Stomach (tissue), 19 donors: ENCODE measurements at places on chromosomes 1 and 21. TPM values are rescaled to one million over a fixed set of nuclear protein-coding genes. Genes with fewer than 3 reads are reported as not detected.
A peak's percentile ranks its signal among the peaks of the same experiment; 100 is the strongest.

GRCh38 chr21:33578214-33578613 is 10.3 kb downstream of the DONSON start:
- no peak overlapping the region for H3K27ac ChIP-seq
- no peak for DNase-seq
- no peak overlapping the region for H3K4me3 ChIP-seq
- peaks cover 55% of the 10 kb centered on the region for H3K36me3 ChIP-seq
- no peaks in the 10 kb centered on the region for H3K27me3 ChIP-seq
- peaks cover 21% of the 10 kb centered on the region for H3K4me1 ChIP-seq

DNA sequence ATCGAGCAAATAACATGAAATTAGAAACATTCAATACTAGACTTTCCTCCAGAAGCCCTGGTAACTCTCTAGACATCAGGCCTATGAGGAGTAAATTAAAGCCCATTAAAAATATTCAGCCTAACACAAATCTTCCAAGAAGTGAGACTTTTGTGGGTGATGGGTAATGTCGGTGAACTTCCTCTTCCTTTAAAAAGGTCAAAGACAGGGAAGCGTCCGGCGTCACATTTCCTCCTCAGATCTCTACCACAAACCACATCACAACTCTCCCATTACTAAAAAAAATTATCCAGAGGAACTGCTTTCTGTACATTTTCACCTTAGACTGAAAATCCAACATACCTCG is 1.4 kb downstream of the EIF4G3 start:
- DNase-seq: peak; percentile 49
- peaks cover 6% of the 10 kb centered on the region for H3K36me3 ChIP-seq
- no peaks in the 10 kb centered on the region for H3K27me3 ChIP-seq
- H3K4me3 ChIP-seq: peak overlapping the region; percentile 93

- no peak overlapping the region for H3K4me3 ChIP-seq
- H3K36me3 ChIP-seq: no peaks in the 10 kb centered on the region
- no peak overlapping the region for H3K27ac ChIP-seq
- H3K4me1 ChIP-seq: peaks cover 12% of the 10 kb centered on the region
Observed at GRCh38 chr1:204651843-204652421, 33.6 kb downstream of the LRRN2 start.

DNA sequence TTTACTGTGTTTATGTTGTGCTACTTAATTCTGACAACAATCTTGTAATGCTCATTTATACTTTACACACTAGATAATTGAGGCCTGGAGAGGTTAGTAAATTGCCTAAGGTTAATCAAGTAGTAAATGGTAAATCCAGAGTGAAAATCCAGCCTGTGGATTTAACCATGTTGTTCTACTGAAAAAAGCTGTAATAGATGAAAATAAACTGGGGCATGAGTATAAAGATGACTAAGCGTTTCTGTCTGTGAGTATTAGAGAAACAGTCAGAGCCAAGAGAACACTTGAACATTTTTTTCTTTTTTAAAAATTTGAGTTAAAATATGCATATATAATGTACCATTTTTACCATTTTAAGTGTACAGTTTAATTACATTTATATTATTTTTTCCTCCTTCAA is 47.9 kb upstream of the LEPR start:
- H3K4me1 ChIP-seq: no peaks in the 10 kb centered on the region
- no peaks in the 10 kb centered on the region for H3K36me3 ChIP-seq
- H3K27ac ChIP-seq: no peak overlapping the region
- H3K27me3 ChIP-seq: no peaks in the 10 kb centered on the region
- no peak for DNase-seq

GRCh38 chr1:199855580-199855979 is 171.9 kb upstream of the NR5A2 start:
- no peaks in the 10 kb centered on the region for H3K36me3 ChIP-seq
- no peak for DNase-seq
- no peaks in the 10 kb centered on the region for H3K27me3 ChIP-seq
- no peak overlapping the region for H3K27ac ChIP-seq
- no peaks in the 10 kb centered on the region for H3K4me1 ChIP-seq

DNA sequence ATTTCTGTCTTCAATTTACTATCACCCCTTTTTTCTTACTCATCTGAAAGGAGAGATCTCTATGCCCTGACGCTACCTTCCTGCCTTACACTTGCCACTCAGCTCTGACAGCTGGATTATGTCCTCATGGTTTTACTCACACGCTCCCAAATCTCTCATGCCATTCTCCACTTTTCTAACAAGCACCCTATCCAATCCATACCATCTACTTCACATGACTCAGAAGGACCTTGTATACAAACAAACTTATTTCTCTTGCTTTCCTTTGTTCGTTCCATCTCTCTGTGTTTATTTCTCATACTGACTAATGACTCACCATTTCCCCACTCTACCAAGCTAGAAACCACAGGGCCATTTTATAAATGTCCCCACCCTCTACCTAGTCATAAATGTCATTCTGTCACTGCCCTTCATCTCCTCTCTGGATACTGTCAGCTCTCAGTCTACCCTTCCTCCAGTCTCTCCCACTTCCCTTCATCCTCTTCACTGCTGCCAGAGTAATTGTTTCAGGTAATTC is 87.3 kb downstream of the USP24 start:
- no peaks in the 10 kb centered on the region for H3K27me3 ChIP-seq
- no peak overlapping the region for H3K4me3 ChIP-seq
- peaks cover 96% of the 10 kb centered on the region for H3K36me3 ChIP-seq
- H3K4me1 ChIP-seq: peaks cover 21% of the 10 kb centered on the region

GRCh38 chr1:6508816-6509189 is 17.3 kb upstream of the PLEKHG5 start:
- no peaks in the 10 kb centered on the region for H3K36me3 ChIP-seq
- H3K27me3 ChIP-seq: no peaks in the 10 kb centered on the region
- no peak overlapping the region for H3K27ac ChIP-seq
- H3K4me1 ChIP-seq: no peaks in the 10 kb centered on the region
- no peak for DNase-seq
- H3K4me3 ChIP-seq: no peak overlapping the region

DNA sequence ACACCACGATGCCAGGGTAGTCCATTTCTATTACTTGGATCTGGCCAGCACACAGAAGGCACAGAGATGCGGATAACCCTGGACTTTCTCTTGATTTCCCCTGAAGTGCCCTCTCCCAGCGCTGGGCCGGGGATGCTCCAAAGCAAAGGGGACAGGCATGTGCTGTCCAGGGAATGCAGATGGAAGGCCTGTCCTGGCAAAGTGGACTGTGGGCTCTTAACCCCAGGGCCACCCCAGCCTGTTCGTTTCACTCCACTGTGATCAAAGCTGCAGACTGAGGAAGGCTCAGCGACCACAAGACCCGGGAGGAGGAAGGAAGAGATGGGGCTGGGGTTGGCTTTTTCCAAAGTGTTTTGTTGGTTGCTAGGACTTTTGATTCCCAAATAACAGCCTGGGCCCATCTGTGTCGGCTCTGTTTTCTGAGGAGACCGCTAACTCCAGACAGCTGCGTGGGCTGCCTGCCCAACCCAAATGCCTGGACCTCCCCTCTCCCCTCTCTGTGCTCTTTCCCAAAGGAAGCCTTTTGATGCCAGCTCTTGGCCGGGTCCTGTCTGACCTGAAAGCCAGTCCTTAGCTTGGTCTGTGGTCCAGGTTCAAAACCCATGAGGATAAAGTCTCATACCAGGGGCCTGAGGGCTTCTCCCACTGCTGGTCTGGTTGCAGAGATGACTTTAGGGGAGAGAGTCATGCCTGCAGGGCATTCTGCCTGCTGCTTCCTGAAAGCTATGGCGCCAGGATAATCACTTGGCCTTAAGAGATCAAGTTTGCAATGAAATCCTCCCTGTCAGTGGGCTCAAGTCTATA is 119.6 kb upstream of the CD34 start:
- H3K4me3 ChIP-seq: no peak overlapping the region
- DNase-seq: no peak
- peak overlapping the region; percentile 81 for H3K27ac ChIP-seq
- no peaks in the 10 kb centered on the region for H3K27me3 ChIP-seq
- H3K4me1 ChIP-seq: peaks cover 27% of the 10 kb centered on the region

- no peak for DNase-seq
- no peaks in the 10 kb centered on the region for H3K36me3 ChIP-seq
- no peak overlapping the region for H3K4me3 ChIP-seq
- no peaks in the 10 kb centered on the region for H3K4me1 ChIP-seq
- H3K27me3 ChIP-seq: no peaks in the 10 kb centered on the region
- no peak overlapping the region for H3K27ac ChIP-seq
Observed at GRCh38 chr21:44272284-44272858, 10.7 kb upstream of the DNMT3L start.

GRCh38 chr1:150302338-150302737 is 8.7 kb downstream of the MRPS21 start:
- no peak for DNase-seq
- H3K4me1 ChIP-seq: peaks cover 11% of the 10 kb centered on the region
- no peaks in the 10 kb centered on the region for H3K27me3 ChIP-seq
- no peak overlapping the region for H3K27ac ChIP-seq
- peaks cover 98% of the 10 kb centered on the region for H3K36me3 ChIP-seq

DNA sequence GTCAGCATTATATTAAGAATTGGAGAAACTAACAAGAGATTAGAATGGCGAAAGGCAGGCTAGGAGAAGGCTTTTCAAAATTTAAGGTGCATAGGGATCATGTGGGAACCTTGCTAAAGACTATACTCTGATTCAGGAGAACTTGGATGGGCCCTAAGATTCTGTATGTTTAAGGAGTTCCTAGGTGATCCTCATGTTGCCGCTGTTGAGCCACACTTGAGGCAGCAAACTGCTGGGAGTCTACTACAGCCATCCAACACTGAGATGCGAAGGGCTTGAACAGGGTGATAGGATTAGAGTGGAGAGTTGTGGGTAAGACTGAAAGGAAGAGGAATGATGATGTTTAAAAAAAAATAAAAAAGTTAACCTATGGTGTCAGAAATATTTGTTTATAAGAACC is 1013.2 kb downstream of the MRPL39 start:
- no peaks in the 10 kb centered on the region for H3K36me3 ChIP-seq
- no peak for DNase-seq
- no peak overlapping the region for H3K4me3 ChIP-seq
- no peaks in the 10 kb centered on the region for H3K27me3 ChIP-seq

DNA sequence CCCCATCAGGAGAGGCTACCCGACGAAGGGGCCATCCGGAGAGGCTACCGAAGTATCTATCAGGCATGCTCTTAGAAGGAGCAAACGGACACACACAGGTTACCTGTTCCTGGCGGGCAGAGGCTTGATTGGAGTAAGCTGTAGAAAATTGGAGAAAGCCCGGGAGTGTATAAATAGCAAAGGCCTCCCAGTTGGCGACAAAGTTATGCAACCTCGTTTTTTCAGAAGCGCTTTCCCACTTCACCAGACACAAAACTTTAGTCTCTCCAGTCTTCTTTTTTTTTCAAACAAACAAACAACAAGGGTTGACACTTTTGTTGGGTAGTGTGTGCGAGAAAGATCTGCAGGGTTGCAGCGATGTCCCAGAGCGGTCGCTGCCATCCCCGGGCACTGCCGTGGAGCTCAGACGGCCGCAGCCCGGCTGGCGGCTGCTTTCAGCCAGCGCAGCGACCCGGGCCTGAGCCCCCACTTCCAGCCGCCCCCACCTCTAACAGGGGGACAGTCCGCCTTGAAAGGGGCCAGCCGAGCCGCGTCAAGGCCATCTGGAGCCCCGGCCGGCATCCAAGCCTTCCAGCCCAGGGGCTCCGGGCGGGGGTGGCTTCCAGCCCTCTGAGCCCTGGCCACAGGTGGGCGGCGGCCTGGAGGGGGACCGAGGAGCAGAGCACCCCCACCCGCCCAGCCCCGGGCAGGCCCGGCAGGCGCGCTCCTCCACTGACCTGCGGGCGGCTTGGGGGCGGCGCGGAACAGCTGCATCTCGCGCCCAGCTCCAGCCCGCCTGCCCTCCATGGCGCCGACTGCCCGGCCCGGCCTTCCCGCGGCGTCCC is 616 bp downstream of the MCOLN3 start:
- no peaks in the 10 kb centered on the region for H3K36me3 ChIP-seq
- no peak for DNase-seq
- peak overlapping the region; percentile 62 for H3K27ac ChIP-seq
- peaks cover 19% of the 10 kb centered on the region for H3K4me1 ChIP-seq
- peaks cover 54% of the 10 kb centered on the region for H3K27me3 ChIP-seq

DNA sequence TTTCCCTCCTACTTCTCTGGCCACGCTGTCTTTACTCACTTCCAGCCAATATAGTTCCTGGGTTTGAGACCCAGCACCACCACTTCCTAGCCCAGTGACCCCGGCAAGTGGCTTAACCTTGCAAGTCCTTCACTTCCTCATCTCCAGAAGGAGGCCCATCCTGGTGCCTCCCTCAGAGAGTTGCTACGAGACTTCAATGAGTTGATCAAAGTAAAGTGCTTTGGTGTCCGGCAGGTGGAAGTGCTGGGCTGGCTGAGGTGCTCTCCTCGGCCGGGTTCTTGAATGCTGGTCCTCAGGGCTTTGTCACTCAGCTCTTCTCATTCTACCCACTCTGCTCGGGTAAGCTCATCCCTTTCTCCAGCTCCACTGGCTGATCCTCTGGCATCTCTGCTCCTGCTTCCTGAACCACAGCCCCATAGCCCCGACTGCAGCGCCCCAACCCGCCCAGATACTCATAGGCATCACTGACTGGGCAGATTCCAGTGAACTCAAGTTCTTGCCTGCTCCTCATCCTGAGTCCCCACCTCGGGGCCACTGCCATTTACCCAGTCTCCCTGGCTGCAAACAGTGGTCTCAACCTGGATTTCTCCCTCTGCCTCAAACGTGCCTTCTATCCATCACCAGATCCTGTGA is 75.8 kb upstream of the WNT4 start:
- no peak overlapping the region for H3K4me3 ChIP-seq
- no peak overlapping the region for H3K27ac ChIP-seq
- no peaks in the 10 kb centered on the region for H3K36me3 ChIP-seq
- no peaks in the 10 kb centered on the region for H3K27me3 ChIP-seq
- no peak for DNase-seq

GRCh38 chr1:42034426-42034825 is 115.7 kb upstream of the HIVEP3 start:
- no peaks in the 10 kb centered on the region for H3K27me3 ChIP-seq
- peaks cover 21% of the 10 kb centered on the region for H3K4me1 ChIP-seq
- no peaks in the 10 kb centered on the region for H3K36me3 ChIP-seq
- H3K4me3 ChIP-seq: peak overlapping the region; percentile 99
- H3K27ac ChIP-seq: no peak overlapping the region

- no peak overlapping the region for H3K27ac ChIP-seq
- H3K27me3 ChIP-seq: no peaks in the 10 kb centered on the region
- H3K36me3 ChIP-seq: peaks cover 100% of the 10 kb centered on the region
- H3K4me1 ChIP-seq: peaks cover 3% of the 10 kb centered on the region
Observed at GRCh38 chr1:204530932-204531331, 14.7 kb downstream of the MDM4 start.

FAM151A gene
- polyA plus RNA-seq: 0.15 TPM

PCSK9 gene
- not detected for polyA plus RNA-seq

TTC4 gene
- 14.2 TPM for polyA plus RNA-seq

MXRA8 gene
- 23.3 TPM for polyA plus RNA-seq

IL12RB2 gene
- not detected for polyA plus RNA-seq

HPCAL4 gene
- polyA plus RNA-seq: 0.06 TPM

RIMS3 gene
- polyA plus RNA-seq: 1.2 TPM

CD1B gene
- not detected for polyA plus RNA-seq

KIF14 gene
- 0.25 TPM for polyA plus RNA-seq

GPR52 gene
- polyA plus RNA-seq: not detected

SLC5A9 gene
- polyA plus RNA-seq: 0.37 TPM

CAMK1G gene
- not detected for polyA plus RNA-seq
